ENCODE measurements at places on chromosomes 3 and 15.
A peak's percentile ranks its signal among the peaks of the same experiment; 100 is the strongest.

DNA sequence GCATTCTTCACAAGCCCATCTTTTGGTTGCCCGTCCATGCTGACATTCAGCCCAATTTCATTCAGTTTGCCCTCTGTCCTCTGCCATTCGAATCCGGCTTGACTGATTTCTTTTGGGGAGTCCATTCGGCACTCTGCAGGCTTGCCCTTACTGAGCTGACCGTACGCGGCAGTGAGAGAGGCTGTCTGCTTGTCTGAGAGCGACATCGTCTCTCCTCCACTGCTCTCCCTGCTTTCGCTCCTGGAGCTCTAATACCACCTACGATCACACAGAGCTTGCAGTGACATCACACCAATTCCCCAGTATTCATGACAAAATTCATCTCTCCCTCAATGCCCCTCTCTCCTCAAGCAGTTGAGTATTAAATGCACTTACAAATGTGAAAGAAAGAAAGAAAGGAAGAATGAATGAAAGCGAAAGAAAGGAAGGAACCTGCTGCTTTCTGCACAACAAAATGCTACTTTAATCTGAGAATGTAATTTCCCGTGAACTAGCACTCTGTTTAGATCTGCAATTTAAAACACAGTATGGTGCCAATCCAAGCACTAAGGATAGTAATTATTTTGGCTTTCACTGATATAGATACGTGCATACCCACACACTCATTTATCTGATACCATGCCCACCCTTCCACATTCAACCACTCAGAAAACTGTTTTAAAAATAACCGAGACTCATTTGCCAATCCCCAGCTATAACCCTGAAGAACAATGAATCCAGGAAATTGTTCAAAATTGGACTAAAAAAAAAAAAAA, 89.5 kb downstream of the DHX30 start:
- no peak for DNase-seq

DNA sequence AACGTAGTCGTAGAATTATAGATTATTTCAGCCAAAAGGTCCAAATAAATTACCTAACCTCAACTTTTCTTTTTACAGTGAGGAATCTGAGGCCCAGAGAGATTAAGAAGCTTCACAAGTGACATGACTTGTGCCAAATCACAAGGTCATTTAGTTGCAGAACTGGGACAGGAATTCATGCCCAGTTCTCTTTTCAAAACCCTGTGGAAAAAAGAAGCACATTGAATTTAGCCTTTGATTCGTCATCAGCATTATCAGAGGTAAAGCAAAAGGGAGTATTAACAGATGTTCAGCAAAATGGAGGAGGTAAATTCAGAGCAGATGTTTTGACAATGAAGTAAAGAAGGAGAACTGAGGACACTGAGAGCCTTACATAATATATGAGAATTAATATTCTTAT, 4.5 kb downstream of the SERPINI2 start:
- no peak for DNase-seq

GRCh38 chr3:33099109-33099645, 2.2 kb upstream of the GLB1 start:
- no peak for DNase-seq

DNA sequence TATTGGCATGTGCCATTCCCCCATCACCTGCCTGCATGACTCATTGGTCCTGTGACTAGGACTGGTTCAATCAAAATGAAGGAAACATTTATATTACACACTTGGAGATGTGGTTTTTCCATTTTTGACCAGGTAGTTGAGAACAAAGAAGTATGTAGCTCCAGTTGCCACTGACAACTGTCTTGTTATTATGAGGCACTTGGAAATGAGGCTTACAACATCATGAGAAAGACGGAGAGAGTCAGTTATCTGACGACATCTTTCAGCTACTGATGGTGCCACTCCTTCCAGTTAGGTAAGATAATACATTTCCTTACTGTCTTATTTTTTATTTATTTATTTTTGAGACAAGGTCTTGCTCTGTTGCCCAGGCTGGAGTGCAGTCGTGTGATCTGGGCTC, 21.8 kb upstream of the PROK2 start:
- peak; percentile 42 for DNase-seq

DNA sequence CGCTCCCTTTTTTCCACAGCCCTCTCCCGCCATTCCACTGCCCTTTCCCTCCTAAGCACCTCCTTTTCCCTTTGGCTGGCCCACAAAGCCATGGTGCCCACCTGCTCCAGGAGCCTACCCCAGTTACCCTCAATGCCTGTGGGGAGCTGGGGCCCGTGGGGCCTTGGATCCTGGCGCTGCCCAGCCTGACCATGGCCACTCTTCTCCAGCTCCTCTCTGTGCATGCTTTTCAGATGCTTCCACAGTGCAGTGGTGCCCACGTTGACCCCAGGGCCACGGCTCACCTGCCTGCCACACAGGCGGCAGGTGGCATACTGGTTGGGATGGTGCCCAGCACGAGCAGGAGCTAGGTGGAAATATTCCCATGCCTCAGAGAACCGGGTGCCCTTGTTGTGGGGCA, 1.5 kb downstream of the ZBED2 start:
- DNase-seq: no peak

DNA sequence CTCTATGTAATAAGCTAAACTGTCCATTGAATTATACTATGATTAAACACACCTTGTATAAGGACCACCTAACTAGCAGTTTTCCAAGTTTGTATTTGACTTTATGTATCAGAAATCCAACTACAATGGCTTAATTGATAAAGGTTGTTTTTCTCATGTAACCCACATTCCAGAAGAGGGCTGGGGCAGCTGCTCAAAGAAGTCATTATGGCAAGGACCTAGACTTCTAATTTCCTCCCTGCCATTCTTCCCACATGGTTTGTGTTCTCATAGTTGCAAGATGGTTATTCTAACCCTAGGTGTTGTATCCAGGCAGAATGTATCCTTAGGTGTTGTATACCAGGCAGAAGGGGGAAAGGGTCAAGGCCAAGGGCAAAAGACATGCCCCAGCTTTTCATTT, 35.7 kb downstream of the GPR176 start:
- DNase-seq: no peak

DNA sequence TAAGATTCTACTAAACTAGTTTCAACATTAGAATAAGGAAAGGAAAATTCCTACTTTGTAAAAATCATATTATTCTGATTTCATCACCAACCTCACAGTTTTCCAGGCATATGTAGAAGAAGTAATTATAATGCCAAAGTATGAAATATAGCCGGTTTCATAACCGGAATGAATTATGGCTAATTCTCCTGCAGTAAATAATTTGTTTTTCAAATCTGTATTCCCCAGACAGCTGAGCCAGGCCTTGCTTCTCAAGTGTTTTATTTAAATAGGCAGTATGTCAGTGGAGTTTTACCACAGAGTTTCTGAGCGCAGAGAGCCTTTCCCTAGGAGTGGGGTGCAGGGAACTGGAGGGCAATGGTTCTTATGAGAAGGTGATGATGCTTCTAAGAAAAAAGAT, 8.7 kb upstream of the CPA3 start:
- no peak for DNase-seq

DNA sequence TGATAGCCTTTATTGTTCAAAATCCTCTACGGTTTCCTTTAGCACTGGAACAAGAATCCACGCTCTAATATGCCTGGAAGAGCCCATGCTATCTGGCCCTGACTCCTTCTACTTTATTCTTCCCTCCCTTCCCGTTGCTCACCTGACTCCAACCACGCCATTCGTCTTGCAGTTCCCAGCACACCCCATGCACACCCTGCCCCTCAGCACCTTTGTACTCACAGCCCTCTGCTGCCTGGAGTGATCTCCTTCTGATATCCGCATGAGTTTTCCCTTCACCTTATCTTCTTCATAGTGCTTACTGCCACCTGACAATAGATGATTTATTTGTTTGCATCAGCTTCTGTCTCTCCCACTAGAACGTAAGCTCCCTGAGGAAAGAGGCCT, 16.6 kb upstream of the BCL2A1 start:
- DNase-seq: no peak

GRCh38 chr3:196060834-196061233, 21.1 kb downstream of the TFRC start:
- DNase-seq: no peak

- no peak for DNase-seq
These were observed 349.6 kb downstream of the ZIC1 start for GRCh38 chr3:147758771-147759170.

GRCh38 chr3:98041350-98041749, 6.2 kb upstream of the GABRR3 start:
- DNase-seq: no peak

GRCh38 chr15:80183886-80184285, 31.1 kb downstream of the FAH start:
- no peak for DNase-seq

DNA sequence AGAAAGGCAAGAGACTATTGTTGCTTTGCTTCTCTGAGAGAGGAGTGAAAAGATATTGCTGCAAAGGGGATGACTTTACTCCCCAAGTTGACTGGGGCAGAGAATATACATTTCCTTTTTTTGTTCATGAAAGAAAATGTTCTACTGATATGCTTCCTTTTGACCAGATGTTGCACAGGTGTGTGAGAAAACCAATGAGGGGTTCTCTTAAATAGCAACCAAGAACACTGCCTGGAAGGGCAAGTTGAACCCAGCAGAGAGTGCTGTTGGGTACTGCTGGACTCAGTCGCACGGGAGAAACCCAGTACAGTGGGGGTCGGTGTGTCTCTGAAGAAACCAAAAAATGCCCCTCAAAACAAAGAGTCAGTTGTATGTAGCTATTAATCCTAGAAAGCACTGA, 101.2 kb downstream of the CHST2 start:
- no peak for DNase-seq

DNA sequence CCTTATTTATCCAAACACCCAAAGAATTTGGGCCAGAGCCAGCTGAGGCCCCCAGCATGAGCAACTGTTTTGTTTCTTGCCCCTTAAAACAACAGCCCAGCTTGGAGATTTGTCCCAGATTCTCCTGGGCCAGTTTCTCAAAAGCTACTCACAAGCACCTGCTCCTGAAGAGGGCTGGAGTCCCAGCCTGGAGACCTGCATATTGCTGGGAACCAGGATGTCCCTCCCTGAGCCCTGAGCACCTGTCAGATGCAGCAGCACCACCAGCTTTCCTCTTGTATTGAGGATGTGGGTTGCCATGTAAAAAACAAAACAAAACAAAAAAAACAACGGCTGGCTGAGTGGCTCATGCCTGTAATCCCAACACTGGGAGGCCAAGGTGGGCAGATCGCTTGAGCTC, 7.0 kb upstream of the RFT1 start:
- DNase-seq: no peak

GRCh38 chr3:177005718-177006405, 191.4 kb downstream of the TBL1XR1 start:
- DNase-seq: no peak

GRCh38 chr3:190560013-190560895, 46.4 kb downstream of the IL1RAP start:
- no peak for DNase-seq

DNA sequence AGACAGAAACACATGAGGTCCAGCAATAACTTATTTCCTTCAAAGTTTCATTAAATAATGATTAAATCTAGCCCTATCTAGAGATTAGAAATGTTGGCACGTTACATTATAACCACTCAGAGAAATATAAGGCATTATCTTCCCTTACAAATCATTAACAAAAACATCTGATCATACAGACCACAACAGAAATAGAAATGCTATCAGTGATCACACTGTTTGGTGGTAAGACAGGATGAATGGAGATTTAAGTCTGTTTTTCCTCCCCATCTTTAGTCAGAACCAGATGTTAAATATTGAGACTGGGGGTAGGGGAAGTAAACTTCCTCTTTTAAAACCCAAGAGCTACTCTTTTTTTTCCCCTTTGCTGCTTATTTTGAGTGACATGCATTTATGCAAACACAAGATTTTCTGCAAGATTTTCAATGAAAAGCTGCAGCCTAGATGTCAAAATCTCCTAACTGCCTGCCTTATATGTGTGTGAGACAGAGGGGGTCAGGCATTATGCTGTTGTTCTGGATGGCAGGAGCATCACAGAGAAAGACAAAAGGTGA, 70.4 kb downstream of the CBLB start:
- DNase-seq: peak; percentile 59

GRCh38 chr15:77029166-77030047, 34.5 kb downstream of the PSTPIP1 start:
- DNase-seq: no peak

GRCh38 chr3:194728986-194729385, 43.3 kb downstream of the FAM43A start:
- no peak for DNase-seq

DNA sequence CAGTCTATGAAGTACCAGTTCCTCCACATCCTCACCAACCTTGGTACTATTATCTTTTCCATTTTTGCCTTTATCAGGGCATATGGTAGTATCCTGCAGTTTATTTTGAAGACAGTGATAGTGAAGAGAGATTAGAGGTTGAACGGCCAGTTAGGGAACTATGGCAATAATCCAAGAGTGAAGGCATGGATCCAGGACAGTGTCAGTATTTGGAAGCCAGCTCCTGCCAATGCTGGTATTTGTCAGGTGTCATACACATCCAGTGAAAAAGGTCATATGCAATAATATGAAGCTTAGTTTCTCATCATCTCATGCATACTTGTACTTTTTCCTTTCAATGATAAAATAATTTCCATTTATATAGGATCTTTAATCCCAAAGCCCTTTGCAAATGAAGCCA, 56.8 kb upstream of the KCNMB2 start:
- no peak for DNase-seq

- no peak for DNase-seq
These were observed 162.6 kb downstream of the KLF13 start for GRCh38 chr15:31489281-31489680.

- no peak for DNase-seq
These were observed 1481.5 kb downstream of the OTOL1 start for GRCh38 chr3:162978136-162978535.

- no peak for DNase-seq
These were observed 4.1 kb upstream of the SKOR1 start for GRCh38 chr15:67820992-67821783.

DNA sequence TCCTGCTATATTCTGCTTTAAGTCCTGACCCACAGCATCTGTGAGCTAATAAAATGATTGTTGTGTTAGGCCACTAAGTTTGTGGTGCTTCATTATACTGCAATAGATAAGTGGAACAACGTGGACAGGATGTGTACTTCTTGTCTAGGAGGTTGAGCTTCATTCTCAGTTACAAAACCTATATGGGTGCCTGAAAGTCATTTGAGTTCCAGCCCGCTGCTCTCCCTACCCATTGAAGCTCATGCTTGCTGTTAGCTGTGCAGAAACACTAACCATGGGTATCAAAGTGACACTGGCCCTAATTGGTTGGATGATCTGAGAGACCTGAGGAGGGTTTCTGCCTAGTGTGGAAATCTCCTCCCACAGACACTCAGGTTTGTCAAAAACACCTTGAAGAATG, 357.2 kb downstream of the PDCD6IP start:
- no peak for DNase-seq

DNA sequence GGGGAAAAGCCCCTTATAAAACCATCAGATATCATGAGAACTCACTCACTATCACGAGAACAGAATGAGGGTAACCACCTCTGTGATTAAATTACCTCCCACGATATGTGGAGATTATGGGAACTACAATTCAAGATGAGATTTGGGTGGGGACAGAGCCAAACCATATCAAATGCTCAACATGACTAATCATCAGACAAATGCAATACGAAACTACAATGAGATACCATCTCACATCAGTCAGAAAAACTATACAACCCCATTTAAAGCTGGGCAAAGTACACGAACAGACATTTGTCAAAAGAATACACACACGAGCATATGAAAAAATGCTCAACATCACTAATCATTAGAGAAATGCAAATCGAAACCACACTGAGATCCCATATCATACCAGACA, 67.7 kb downstream of the SCAPER start:
- no peak for DNase-seq

- no peak for DNase-seq
These were observed 30.4 kb downstream of the SNRPN start for GRCh38 chr15:24985224-24985623.

Data from AML-193 (cell line).